CD4-positive, alpha-beta T cell treated with Interleukin-17A for 4 hours (primary cell): ENCODE measurements at places on chromosomes 2 and 18.

- no peak for DNase-seq
These were observed 789.6 kb upstream of the SLC8A1 start for GRCh38 chr2:41241325-41242000.

DNA sequence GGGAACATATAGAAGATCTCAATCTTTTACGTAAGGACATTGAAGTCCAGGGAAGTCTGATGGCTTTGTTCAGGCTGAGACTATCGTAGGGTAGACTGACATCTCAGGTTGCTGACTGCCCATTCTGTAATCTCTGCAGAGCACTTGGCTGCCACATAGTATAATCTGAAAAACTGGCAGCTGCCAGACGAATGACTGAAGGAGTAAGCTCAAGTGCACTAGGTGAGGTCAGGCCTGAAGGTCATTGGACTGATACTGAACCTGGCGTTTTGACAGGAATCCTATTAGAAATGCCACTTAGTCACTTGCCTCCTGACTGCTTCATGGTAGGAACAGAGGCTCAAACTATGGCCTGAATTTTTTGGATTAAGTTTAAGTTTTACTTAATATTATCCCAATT lies 23.5 kb downstream of the GPD2 start:
- no peak for DNase-seq

DNA sequence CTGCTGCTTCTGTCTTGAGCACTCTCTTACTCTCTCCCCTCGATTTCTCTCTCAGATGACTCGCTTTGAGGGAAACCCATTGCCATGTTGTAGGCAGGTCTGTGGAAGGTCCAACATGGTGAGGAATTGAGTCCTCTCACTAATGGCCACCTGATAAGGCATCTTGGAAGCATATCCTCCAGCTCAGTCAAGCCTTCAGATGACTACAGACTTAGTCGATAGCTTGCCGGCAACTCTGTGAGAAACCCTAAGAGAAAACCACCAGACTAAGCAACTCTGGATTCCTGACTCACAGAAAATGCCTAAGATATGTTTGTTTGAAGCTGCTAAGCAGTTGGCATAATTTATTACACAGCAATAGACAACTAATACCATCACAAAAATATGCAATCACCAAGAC lies 51.2 kb downstream of the WDR75 start:
- DNase-seq = no peak

- DNase-seq = no peak
These were observed 13.1 kb downstream of the SOS1 start for GRCh38 chr2:39107724-39108273.

GRCh38 chr2:191349990-191350389 lies 104.8 kb downstream of the MYO1B start:
- no peak for DNase-seq

- DNase-seq = no peak
These were observed 3.1 kb upstream of the INPP5D start for GRCh38 chr2:233056961-233057605.

GRCh38 chr18:78589916-78590437 lies 389.6 kb upstream of the SALL3 start:
- no peak for DNase-seq

GRCh38 chr2:7891312-7891711 lies 790.5 kb upstream of the ID2 start:
- no peak for DNase-seq

DNA sequence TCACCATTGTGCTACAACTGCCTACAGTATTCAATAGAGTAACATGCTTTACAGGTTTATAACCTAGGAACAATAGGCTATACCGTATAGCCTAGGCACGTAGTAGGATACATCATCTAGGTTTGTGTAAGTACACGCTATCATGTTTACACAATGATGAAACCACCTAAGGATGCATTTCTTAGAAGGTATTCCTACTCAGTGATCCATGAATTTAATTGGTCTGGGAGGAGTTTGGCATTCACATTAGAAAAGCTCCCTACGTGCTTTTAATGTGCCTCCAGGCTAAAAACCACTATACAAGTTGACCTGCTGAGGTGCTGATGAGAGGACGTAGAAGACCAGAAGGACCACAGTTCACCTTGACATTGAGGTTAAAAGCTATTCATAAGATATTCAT lies 154.5 kb upstream of the LRRTM1 start:
- DNase-seq = no peak

- DNase-seq = no peak
These were observed 1.6 kb downstream of the TNP1 start for GRCh38 chr2:216858312-216858711.

DNA sequence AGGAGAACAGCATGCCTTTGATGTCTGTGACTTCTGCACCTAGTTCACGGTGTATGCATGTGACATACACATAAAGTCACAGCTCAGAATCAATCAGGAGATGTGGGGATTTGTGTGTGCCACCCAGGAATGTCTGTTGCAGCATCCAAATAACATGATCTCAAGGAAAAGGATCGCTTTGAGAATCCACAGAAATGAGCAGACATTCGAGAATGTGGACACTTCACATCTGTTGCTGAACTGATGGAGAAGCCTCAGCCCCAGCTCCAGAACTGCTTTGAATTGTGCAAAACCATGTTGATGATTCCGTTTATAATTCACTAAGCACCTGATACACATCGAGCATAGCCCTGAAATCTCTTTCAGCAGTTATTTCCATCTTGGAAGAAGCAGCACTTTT lies 208.6 kb downstream of the CMPK2 start:
- DNase-seq = no peak

GRCh38 chr2:40466332-40466906 lies 14.5 kb upstream of the SLC8A1 start:
- no peak for DNase-seq

GRCh38 chr2:163664610-163665009 lies 71.2 kb downstream of the FIGN start:
- no peak for DNase-seq

- DNase-seq = no peak
These were observed 444.2 kb downstream of the LRATD1 start for GRCh38 chr2:15076668-15077067.

GRCh38 chr2:54353216-54353615 lies 97.2 kb upstream of the TSPYL6 start:
- DNase-seq = no peak

GRCh38 chr2:241846406-241846805 lies 12.3 kb downstream of the PDCD1 start:
- no peak for DNase-seq

GRCh38 chr2:30310955-30311354 lies 79.6 kb downstream of the LBH start:
- peak; percentile 40 for DNase-seq

DNA sequence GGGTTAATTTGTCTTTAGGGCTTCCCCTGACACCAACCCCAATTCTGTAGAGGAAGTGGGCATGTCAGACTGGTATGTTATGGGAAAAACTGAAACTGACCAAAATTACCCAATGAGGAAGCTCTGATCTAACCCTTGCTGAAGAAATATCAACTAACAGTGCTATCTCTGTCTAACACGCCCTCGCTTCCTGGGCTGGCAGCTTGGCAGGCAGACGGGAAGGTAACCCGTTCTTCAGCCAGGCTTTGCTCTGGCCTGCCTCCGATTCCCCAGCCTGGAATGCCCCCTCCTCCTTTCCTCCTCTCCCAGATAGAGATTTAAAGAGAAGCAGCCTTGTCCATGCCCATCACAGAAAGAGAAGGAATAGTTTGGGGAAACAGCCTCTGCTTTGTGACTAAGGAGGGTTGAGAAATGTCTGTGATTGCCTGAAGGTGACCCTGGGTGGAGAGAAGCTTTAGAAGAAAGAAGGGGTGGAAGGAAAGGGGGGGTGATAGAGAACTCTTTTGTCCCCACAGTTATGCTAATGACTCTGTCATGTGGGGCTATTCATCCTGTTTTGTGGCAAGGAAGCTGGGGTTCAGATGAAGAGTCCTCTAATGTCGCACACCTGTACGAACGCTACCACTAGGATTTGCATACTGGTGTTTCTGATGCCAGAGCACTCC lies 15.4 kb downstream of the HK2 start:
- DNase-seq = peak; percentile 66

- no peak for DNase-seq
These were observed 39.5 kb upstream of the GMCL1 start for GRCh38 chr2:69789772-69790600.

DNA sequence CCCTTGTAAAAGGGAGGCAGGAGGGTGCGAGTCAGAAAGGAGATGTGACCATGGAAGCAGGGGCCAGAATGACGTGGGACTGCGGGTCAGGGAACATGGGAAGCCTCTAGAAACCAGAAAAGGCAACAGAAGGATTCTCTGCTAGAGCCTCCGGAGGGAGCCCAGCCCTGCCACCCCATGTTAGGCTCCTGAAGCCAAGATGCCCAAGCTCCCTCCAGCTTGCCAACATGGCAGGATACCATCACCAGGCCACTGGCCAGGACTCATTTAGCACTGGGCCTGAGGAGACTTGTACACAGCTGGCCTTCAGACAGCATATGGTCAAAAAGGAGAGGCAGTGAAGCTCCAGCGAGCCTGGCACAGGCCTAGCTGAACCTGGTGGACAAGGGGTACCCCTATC lies 5.6 kb downstream of the TMEM247 start:
- DNase-seq = no peak

GRCh38 chr18:32381761-32382160 lies 88.9 kb downstream of the GAREM1 start:
- DNase-seq = no peak

GRCh38 chr2:218873359-218874194 lies 7.1 kb upstream of the WNT10A start:
- peak; percentile 16 for DNase-seq

- no peak for DNase-seq
These were observed 1253.5 kb upstream of the CDH2 start for GRCh38 chr18:29430416-29430815.

GRCh38 chr2:170685591-170685990 lies 29.5 kb upstream of the SP5 start:
- DNase-seq = no peak

DNA sequence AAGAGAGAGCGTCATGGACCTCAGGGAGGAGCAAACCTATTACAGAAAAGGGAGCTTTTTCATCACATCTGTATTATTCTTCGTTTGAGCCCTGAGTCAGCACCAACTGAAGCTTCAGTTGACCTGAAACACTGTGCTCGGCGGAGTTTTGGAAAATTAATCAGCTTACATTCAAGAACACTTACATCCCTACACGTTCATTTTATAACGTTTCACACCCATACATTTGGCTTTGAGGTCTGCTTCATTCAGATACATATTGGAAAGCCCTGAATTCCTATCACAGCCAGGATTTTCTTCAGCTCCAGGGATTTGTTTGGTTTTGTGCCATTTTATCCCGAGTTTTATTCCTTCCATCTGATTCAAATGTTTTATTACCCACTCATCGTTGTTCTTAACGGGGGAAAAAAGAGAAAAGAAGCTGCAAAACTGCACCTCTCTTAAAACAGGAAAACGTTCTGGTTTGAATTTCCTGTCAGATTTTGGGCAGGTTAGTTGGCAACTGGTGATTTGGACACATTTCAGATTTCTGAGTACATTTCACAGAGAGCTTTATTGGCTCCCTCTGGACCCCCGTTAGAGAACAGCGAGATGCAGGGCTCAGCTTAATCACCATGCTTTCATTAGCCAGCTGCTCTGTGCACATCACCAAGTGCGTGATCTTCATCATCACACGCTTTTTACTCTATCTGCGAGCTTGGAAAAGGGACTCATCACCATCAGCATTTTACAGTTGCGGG lies 88.8 kb downstream of the CDC42EP3 start:
- DNase-seq = peak; percentile 33

DNA sequence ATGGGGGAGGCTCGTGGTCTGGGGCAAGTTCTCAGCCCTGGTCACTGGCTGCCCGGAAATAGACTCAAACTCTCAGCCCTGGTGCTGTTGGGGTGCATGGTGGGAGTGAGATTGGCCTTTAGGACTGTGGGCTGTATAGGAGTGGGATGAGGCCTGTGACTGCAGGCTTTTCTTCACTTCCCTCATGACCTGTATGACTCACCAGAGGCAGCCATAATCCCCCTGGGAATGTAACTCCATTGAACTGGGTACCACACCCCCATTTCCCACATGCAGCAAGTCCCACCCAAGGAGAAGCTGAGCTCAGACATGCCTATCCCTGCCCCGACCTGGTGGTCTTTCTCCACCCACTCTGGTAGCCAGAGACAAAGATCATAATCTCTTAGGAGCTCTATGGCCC lies 177.7 kb upstream of the OSR1 start:
- DNase-seq = no peak

DNA sequence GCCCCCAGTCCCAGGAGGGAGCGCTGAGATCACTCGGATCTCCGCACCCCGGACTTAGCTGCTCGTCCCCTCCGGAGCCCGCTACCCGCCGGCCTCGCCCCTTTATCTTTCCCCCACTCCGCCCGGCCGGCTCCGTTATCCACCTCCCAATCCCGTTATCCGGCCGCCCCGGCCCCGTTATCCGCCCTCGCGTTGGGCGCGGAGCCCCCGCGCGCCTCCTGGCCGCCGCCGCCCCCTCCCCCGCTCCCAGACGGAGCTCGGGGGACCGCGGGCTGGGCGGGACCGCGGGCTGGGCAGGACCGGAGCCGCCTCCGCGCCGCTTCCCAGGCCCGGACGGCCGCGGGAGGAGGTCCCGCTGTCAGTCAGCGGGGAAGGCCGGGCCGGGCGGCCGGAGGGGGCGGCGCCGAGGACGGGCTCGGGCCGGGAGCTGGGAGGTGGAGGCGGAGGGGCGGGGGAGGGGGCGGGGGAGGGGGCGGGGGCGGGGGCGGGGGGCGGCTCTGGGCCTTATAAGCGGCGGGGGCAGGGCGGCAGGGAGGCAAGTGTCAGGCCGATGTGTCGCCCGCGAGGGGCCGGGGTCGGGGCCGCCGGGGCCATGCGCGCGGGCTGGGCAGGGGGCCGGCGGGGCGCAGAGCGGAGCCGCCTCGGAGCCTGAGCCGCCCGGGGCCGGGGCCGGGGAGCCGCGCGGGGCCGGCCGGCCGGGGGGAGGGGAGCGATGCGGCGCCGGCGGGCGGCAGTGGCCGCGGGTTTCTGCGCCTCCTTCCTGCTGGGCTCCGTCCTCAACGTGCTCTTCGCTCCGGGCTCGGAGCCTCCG lies at the start of gene PKDCC:
TSS of gene PKDCC (plus strand) at position 534 of the 811 bp plus-strand sequence. CDS start at position 713, 179 bp downstream.
- DNase-seq = peak; percentile 58

GRCh38 chr18:56505971-56506370 lies 132.4 kb downstream of the TXNL1 start:
- DNase-seq = no peak

DNA sequence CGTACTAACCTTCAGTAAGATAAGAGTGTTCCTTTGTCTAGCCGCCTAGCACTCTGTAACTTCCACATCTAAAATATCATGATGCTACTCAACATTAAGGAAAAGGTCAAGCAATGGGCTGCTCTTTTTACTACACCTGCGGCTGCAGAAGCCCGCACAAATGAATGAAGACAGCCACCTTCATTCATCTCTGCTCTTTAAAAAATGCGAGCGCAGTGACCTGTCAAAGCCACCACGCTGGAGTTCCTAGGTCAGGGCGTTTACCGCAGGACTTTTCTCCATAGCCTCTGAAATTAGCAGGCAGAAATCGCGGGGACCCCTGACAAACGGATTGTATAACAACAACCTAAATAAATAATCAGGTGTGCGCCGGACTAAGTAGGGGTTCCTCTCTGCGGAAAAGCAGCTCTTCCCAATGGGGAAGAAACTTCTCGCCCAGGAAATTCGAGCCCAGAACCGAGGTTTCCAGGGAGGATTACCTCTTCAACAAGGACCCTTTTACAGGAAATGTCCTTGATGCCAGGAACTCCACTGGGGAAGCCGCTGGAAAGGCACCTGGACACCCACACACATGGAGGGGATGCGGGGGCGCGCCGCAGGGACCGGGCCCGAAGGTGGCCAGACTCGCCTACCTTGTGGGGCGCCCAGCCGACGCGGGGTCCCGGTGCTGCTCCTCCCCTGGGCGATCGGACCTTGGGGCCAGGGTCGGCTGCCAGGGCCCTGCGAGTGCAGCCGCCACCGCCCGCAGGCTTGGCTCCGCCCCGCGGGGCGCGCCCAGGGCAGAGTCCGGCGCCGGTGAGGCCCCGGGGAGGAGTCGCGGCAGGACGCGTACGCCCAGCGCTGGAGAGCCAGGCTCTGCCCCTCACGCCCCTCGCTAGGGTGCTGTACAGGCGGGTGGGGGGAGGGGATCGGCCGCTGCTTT lies at the start of gene CCDC68:
TSS of gene CCDC68 (minus strand) at position 758 of the 922 bp plus-strand sequence. CDS start 16,670 bp downstream, outside the sequence.
- no peak for DNase-seq
